ENCODE measurements at places on chromosomes 12 and 14.

- DNase-seq, result no peak
Observed at GRCh38 chr14:78885884-78886283, 715.7 kb downstream of the NRXN3 start.

- peak; percentile 46 for DNase-seq
Observed at GRCh38 chr14:77067632-77068516, 30.2 kb upstream of the CIPC start.

- no peak for DNase-seq
Observed at GRCh38 chr14:91545946-91546716, 36.0 kb upstream of the PPP4R3A start.

- no peak for DNase-seq
Observed at GRCh38 chr14:41718477-41719166, 111.9 kb downstream of the LRFN5 start.

- peak; percentile 31 for DNase-seq
Observed at GRCh38 chr12:47312808-47313426, 233.2 kb upstream of the AMIGO2 start.

DNA sequence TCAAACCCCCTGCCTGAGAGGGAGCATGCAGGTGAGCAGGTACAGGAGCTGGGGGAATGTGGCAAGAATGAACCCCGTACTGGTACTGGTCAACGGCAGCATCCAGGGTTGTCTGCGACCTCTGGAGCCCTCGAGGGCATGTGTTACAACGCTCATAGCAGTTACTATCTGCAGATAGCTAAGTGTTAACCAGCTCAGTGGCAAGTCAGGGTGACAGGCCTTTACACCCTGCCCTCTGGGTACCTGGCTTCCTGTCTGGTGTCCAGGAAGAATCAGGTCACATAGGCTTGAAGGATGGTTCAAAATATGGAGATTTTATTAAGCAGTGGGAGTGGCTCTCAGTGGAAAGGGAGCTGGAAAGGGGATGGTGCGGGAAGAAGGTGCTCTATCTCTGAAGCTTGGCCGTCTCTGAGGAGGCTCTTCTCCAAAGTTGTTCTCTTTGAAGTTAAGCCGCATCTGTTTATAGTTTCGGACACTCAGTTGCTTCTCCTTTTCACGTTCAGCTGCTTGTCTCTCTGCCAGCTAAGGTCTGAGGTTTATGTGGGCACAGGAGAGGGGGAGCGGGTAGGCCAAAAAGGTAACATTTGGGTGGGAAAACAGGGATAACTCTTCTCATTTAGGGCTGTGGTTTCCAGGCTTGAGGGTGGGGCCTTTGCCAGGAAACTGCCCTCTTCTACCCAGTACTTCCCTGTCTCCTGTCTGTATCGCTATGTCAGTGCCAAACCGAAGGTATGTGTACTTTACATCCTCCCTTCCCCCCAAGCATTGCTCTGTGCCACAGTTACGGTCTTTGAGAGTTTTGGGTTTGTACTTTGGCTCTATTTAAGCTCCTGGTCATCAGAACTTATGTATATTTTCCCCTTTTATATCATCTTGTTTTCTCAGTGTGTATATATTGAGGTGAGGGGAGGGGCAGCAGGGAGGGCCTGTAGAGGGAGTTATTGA is 305.8 kb downstream of the RGS6 start:
- no peak for DNase-seq

DNA sequence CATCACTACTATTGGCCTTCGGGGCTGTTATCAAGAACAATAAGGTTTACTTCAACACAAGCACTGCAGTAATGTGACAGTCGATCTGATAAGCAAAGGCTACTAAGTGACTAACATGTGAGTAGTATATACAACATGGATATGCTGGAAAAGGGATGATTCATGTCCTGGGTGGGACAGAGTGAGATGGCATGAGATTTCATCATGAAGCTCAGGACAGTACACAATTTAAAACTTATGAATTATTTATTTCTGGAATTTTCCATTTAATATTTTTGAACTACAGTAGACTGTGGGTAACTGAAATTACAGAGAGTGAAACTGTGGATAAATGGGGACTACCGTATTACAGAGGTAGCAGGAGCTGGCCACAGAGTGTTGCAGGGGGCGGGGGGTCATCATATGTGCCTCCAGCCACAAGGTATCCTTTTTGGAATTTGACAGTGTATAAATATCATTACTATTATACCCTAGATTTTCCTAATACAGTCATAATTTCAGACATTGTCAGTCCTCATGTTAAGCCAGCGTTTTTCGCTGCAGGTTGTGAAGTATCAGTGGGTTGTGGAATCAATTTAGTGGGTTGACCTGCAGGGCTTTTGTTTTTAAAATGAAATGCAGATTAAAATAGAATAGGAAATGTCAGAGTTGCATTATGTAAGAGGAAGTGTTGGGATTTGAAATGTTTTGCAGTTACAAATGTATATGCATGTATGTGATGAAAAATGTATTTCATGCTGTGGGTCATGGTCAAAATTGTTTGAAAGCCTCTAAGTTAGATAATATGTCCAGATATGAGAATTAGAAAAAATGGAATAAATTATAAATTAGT is 148.0 kb upstream of the NUDT4 start:
- no peak for DNase-seq

DNA sequence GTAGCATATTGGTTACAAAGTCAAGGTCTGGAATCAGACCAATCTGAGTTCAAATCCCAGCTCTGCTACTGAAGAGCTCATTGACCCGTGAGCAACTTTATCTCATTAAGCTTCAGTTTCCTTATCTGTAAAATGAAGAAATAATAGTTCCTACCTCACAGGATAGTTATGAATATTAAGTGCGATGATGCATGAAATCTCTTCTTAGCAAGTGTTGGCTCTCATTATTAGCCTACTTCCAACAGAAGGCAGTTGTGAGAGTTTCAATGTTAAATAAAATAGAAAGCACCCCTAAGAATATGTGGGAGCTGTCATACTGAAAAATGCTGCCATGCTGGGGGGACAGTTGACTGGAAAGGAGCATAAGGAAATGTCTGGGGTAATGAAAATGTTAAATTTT is 39.0 kb upstream of the ITPR2 start:
- no peak for DNase-seq

GRCh38 chr14:93078870-93079269 is 36.9 kb downstream of the ITPK1 start:
- no peak for DNase-seq

- no peak for DNase-seq
Observed at GRCh38 chr12:85741046-85741445, 95.2 kb downstream of the RASSF9 start.

DNA sequence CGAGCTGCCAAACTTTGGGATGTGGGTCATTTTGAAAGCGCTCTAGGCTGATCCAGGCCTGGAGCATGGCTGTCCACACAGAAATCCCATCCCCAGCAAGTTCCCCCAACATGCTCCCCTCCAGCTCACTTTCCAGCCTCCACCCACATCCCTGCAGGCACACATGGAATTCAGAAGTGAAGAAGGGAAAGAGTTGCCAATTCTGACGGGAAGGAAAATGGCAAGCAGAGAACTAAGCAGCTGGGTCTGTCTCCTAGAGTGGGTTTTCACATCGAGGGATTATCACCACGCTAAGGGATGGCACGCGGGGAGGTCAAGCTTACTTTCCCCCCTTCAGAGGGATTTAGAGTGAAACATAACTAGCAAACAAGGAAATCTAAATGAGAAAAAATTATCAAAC is 142.3 kb downstream of the RIMBP2 start:
- no peak for DNase-seq

DNA sequence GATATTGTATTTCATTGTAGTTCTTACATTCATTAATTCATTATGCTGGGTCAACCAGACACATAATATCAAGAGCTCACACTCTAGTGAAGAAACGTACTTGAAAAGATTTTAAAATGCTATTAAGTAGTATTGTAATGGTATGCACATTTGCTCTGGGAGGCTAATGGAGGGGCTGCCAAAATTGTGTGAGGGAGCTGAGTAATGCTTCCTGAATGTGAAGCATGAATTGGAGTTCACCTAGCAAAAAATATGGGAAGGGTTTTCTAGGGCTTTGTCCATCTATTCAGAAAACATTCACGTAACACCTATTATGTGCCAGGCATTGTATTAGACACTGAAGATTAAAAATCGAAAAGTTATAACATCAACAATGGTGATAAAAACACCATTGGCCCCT is 403.8 kb upstream of the PDE3A start:
- DNase-seq, result no peak

DNA sequence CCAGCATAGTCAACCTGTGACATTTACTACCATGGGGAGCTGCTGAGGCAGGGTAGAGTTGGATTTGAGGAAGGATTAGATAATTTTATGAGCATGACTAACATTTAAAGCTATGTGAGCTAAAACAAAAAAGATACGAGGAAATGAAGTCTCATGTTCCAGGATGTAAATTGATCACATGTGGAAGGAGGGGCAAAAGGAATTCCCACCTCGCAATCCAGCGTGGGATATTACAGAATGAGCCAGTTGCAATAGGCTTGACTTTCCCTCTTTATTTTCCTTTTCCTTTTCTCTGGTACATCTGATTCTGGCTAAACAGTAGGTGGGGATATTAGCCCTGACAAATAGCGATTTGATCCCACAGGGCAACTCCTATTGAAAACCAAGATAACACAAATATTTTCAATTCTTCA is 214.9 kb upstream of the HMGA2 start:
- DNase-seq, result no peak

GRCh38 chr12:57194253-57194652 is 22.3 kb upstream of the NXPH4 start:
- no peak for DNase-seq

GRCh38 chr14:99685596-99685995 is 1.5 kb downstream of the CYP46A1 start:
- DNase-seq, result no peak

DNA sequence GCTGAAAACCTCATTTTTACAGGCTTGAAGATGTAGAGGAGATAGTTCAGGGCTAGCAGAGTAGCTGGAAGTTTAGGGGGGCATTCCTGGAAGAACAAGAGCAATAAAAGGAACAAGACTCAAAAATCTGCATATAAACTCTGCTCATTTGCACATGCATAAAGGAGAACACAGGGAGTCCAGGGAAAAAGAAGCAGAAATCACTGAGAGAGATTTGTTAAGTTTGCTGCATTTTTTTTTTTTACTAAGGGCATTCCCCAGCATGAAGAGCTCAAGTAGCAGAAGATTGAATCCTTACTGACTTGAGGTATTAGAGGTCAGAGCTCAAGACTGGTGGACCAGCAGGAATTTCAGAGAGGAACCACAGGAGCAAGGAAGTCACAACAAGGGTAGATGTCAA is 28.2 kb upstream of the BCL11B start:
- DNase-seq, result no peak

- no peak for DNase-seq
Observed at GRCh38 chr14:35814371-35815005, 5.4 kb upstream of the RALGAPA1 start.

DNA sequence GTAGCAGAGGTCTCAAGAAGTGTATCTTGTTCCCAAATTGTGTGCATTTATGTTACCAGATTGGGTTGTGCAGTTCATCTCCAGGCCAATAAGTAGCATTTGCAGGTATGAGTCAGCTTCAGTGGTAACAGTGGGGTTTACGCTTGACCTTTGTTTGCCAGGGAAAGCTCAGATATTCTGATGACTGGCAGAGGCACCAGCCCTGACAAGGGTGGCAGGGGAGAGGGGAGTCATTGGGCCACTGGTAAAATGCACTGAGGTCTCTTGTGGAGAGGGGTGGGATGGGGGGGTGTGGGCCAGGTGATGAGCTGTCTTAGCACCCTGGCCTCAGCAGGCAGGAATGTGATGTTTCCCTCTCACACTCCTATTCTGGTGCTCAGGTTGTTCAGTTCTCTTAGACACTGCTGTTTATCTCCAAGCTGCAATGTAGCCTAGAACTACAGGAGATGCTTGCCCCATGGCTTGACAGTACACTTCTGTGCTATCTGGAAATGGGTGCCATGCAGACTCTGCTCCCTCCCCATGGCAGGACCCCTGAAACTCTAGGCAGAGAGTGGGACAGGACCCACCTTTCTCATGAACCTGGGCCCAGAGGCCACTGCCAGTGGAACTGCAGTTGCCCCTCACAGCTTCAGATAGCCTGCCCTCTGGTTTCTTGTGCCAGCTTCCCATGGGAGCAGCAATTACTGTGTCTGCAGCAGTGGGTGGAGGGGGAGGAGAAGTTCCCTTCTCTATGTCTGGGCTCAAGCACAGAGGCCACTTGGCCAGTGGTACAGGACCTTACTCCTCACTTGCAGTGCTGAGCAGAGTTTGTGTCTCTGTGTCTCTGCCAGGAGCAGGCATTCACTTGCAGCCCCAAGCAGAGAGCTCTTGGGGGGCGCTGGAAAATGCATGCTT is 31.9 kb downstream of the USP15 start:
- no peak for DNase-seq

- DNase-seq, result no peak
Observed at GRCh38 chr14:90510159-90510558, 113.3 kb downstream of the CALM1 start.

GRCh38 chr14:76958020-76958979 is 70.2 kb downstream of the IRF2BPL start:
- DNase-seq, result no peak

GRCh38 chr12:51525518-51525917 is 65.5 kb upstream of the SCN8A start:
- DNase-seq, result no peak

GRCh38 chr12:5096241-5096924 is 52.7 kb downstream of the KCNA5 start:
- DNase-seq, result no peak

GRCh38 chr12:53214221-53214620 is 7.2 kb upstream of the ITGB7 start:
- DNase-seq, result no peak

Data from GM19239 (cell line).